ENCODE measurements at places on chromosomes 4 and X. TPM values are rescaled to one million over a fixed set of nuclear protein-coding genes. Genes with fewer than 3 reads are reported as not detected.

GUCY1B1 gene
- not detected for total RNA-seq

SUPT20HL1 gene
- total RNA-seq: not detected

GNRHR gene
- total RNA-seq: not detected

CXCL8 gene
- total RNA-seq: 2.3 TPM

SHOX gene
- not detected for total RNA-seq

NOA1 gene
- total RNA-seq: 22.4 TPM

DNA sequence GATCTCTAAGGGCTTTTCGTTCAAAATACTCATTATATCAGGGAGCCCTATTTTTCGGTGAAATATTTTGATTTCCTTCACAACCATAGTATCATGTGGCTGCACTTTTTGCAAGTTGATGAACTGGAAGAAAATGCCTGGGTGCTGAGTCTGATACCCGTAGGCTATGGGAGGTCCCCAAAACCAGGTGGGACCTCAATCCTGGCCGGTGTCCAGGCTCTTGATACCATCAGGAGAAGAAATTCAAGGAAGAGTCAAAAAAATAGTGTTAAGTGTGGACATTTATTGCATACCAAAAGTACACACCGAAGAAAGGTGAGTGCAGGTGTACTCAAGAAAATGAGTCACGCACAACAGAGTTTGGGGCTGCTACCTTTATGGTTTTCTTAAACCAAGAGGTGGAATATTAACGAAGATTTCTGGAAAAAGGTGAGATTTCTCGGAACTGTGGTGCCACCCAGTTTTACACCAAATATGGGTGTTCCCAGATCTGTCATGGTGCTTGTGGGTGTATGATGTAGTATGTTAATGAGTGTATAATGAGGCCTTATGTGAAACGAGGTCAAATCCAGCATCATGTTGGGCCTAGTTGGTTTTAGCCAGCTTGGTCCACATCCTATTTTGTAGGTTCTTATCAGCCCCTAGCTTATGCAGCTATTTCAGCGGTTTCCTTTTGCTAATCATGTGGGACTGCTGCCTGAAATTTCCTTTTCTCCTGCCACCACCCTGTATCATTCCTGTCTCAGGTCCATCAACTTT, 29.9 kb downstream of the VCX2 start:
- no peak for DNase-seq

DNA sequence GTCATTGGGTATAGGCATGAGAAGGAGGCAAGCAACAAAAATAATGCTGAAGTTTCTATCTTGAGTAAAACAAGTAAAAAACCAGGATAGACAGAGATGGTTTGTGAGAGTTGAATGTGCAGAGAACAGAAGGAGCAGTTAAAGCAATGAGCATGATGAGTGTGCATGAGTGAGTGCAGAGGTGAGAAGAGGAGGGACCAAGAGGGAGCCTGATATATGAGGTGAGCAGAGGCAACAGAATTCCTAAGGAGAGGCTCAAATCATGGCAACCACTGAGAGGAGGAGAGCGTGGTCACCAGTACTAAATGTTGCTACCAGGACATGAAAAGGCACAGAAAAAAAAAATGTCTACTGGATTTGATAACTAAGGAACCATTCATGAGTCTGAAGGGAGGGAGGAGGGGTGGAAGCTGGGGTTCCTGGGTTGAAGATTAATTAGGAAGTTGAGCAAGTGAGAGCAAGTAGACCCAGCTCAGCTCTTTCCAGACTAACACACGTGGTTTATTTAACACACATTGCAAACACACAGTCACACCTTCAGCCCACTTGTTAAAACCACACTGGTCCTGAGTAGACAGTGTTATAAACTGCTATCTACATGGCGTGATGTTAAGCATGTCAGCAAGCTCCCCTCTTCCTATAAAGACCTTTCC, 69.0 kb upstream of the IQCM start:
- no peak for DNase-seq

DNA sequence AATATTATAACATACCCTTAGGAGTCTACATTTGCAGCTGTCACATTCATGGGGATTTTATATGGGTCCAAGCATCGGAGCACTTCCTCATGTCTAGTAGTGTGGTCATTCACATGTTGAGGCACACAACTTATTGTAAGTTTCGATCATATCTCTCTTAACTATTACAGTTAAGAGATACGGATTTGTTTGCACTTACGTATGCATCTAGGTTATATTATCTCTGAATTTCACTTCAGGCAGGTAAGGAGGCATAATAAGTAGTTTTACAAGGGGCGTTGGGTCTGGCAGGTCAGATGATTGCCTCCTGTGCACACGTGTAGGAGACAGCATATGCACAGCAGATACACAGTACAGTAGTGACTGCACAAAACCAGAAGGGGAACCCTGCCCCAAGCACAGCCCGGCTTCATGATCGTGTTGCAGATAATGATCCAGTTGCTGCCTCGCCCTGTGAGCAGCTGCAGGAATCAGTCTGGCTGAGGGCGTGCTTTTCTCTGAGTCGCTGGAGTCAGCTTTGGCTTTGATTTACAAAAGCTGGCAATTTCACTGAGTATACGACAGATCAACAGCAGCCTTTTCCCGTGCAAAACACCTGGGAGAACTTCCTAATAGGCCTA, 302.9 kb upstream of the GATB start:
- DNase-seq: no peak

GRCh38 chr4:88599298-88599697, 7.0 kb downstream of the HERC3 start:
- no peak for DNase-seq

- no peak for DNase-seq
Measured at GRCh38 chr4:11813951-11814446, 385.3 kb upstream of the HS3ST1 start.

GRCh38 chr4:124469981-124470380, 242.6 kb downstream of the ANKRD50 start:
- no peak for DNase-seq

GRCh38 chr4:2755821-2756690, at the start of gene TNIP2:
Gene TNIP2 (minus strand): TSS chr4:2756336. CDS start chr4:2756289, 47 bp downstream.
- DNase-seq: peak; percentile 87

DNA sequence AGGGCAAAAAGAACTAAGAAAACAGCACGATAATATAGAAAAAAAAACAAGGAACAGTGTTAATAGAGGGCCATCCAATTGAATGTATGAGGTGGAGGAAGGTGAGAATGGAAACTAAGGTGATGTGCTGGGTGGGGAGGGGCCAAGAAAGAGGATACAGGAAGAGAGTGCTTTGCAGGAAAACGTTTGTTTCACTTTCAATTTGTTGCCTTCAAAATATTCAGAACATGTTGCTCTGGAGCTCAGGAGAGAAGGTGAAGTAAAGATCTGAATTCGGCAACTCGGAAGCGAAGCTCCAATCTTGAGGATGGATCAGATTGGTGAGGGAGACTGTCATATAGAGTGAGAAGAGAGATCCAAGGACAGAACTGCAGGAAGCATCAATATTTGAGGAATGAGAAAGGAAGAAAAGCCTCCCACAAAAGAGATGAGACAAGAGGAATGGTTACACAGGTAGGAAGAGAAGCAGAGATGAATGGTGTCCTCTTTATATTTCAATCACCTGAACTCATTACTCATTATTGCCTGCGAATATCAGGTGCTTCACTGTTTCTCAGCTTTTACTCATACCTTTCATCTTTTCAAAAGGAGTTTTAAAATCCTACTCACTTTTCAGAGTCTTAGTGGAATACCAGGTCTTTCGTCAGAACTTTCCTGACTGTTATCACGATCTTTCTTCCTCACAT, 14.7 kb upstream of the SEC24D start:
- DNase-seq: no peak

GRCh38 chr4:4913147-4913561, 53.7 kb downstream of the MSX1 start:
- no peak for DNase-seq

GRCh38 chrX:35829501-35829900, 31.4 kb downstream of the MAGEB16 start:
- no peak for DNase-seq

DNA sequence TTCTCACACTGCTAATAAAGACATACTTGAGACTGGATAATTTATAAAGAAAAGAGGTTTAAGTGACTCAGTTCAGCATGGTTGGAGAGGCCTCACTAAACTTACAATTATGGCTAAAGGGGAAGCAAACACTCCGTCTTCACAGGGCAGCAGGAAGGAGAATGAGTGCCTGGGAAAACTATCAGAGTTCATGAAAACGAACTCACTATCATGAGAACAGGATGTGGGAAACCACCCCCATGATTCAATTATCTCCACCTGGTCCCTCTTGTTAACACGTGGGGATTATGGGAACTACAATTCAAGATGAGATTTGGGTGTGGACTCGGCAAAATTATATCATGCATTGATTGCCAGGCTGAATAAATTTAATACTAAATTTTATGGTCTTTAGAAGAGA, 592.7 kb downstream of the GRXCR1 start:
- DNase-seq: no peak

GRCh38 chr4:113223001-113223400, 173.5 kb downstream of the ANK2 start:
- DNase-seq: no peak

DNA sequence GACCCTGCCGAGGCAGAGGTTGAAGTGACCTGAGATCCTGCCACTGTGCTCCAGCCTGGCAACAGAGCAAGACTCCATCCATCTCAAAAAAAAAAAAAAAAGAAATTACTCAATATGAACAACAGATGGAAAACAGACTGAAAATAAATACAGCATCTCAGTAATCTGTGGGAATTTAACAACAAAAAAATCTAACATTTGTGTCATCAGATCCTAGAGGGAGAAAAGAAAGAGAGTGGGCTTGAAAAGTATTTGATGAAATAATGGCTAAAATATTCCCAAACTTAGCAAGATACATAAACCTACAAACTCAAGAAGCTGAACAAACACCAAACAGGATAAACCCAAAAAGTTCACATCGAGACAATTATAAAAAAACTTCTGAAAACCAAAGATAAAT, 84.7 kb downstream of the CENPC start:
- no peak for DNase-seq

DNA sequence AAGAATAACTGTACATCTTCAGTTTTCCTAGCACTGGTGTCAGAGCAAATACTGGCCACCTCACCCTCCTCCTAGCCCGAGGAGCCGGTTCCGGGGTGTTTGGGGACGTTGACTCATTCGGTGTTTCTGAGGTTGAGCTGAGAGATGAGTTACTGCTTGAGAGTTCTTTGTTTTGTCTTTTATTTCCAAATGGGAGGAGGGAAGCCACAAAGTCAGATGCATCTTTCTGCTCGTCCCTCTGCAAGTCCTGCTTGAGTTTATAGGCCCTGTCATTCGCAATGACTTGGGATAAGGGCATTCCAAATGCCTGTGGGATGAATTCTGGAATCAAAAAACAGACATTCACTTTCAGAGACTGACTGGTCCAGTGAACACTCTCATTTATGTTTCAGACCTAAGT, 77.5 kb downstream of the HCCS start:
- DNase-seq: no peak

Data from activated naive CD8-positive, alpha-beta T cell treated with anti-CD3 and anti-CD28 coated beads, Interleukin-2, amount 10 ng/mL, durations not matched to agents 7 days and 5 days (primary cell).